ENCODE measurements at places on chromosomes 2 and 18.
A peak's percentile ranks its signal among the peaks of the same experiment; 100 is the strongest.

DNA sequence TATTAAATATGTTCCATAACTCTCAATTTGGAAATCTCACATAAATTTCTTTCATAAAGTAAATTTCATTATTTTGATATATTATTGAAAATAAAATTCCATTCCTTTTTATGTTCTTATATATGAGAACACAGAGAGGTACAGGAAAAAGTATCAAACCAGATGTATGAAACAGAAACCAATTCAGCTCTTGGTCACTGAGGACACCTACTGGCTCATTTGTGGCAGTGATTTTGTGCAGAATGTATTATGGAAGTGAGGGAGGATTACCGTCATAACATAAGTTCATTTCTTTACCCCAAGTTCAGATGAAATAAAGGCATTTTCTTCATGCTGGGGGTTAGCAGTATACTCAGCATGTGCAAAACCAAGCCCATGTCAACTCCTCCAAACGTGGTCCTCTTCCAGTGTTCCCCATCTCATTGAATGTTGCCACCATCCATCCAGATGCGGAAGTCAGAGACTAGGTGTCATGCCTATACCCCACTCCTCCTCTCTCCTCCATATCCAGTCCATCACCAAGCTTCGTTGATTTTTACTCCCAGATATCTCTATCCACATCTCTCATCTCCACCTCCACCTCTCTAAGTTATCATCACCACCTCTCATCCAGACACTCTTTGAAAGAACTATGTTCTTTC is 41.7 kb upstream of the MALL start:
- no peak for DNase-seq

DNA sequence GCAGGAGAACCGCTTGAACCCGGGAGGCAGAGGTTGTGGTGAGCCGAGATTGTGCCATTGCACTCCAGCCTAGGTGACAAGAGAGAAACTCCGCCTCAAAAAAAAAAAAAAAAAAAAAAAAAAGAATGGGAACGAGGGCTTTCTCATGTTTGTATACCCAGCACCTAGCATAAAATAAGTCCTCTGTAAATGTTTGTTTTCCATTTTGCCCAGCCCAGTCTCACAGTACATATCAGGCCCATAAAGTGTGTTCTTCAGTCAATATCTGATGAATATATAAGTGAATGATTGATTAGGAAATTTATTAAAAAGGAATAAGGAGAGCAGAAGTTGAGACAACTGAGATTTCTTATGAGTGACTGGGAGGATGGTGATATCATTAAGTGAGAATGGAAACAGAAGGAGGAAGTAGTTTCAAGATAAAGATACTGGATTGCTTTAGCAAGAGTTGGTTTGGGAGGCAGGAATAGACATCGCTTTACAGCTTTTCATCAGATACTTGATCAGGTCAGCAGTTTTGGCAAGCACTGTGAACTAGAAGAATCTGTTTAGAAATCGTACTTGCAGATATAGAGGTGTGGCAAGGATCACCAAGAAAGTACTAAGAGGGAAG is 327.5 kb downstream of the KIAA1328 start:
- DNase-seq = no peak

- no peak for DNase-seq
Measured at GRCh38 chr2:142865924-142866323, 11.5 kb upstream of the KYNU start.

- no peak for DNase-seq
Measured at GRCh38 chr2:15388406-15389325, 172.5 kb downstream of the NBAS start.

DNA sequence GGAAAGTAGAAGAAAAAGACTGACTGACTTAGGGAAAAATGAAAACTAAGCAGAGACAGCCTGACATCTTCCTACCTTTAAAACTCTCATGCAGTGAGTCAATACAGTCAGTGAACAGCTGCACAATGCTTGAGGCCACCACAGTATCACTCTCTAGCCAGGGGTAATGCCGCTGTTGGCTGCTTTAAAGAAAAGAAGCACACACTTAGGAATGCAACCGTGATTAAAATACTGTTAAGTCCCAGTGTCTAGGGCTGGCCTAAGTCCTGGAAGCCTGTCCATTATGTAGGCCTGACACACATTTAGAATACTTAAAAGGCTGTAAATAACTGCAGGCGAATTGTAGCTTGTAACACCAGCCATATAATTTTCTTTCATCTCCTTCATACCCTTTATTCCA is 50.7 kb downstream of the SIGLEC15 start:
- no peak for DNase-seq

DNA sequence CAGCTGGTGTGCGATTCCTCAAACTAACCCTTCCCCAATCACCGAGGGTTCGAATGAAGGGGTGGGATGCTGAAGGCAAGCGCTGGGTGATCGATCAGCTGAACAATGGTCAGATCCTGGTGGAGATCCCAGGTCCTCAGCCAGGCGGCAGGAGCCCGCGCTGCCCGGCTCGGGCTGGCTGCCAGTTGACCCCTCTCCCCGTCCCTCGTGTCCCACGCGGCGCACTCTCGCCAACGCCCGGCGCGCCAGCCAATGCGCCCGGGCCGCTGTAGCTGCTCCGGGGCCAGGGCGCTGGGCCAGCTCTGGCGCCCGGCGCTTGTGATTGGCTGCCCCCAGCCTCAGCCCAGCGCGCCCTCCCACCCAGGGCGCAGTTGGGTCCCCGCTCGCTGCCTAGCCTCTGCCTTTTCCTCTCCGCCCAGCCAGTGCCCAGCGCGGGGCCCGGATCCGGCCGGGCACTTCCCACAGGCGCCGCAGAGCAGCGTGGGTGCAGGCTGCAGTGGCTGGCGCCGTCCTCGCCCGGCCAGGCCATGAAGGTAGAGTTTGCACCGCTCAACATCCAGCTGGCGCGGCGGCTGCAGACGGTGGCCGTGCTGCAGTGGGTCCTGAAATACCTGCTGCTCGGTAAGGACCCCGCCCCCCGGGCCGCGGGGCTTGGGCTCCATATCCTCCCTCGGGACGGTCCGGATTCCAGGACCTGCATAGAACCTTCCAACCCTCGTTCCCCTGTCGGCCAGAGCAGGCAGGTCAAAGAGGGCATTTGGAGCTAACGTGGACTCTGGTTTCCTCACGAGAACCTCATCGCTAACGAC is at the start of gene MOGAT1:
TSS of gene MOGAT1 (plus strand) at position 400 of the 809 bp plus-strand sequence. CDS start at position 528, 128 bp downstream.
- DNase-seq = peak; percentile 33

DNA sequence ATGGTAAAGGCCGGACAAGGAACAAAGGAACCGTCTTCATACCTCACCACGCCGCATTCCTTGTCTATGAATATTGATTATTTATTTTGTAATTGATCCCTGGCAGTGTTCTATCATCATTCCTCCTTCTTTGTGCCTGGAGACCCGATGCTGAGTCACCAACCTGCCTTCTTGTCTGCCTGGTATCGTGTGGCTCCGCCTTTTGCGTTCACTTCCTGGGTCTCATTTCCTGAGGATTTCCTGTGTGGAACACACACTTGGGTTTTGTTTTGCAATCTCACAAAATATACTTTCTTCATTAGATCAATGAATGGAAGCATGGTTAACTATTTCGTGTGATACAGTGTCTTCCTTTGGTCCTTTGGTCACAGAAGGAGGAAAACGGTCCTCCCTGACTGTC is 95.5 kb upstream of the SNTG2 start:
- DNase-seq = no peak

GRCh38 chr2:9558948-9559381 is 3.3 kb upstream of the ADAM17 start:
- DNase-seq = no peak

DNA sequence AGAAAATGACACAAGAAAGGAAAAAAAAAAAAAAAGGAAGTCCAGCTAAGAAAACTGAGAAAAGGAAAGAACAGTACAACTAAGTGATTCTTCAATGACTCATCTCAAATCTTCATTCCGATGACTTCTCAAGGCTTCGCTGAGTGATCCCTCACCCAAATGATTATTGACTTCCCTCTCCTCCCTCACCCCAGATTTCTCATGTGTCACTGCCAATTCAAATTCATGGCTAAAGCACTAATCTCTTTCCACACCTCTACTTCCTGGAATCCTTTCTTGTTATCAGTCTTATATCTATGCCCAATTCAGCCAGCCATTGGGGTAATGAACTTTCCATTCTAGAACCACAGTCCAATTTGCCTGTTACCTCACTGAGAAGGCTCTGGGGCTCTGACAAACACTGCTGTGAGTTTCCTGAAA is 7.2 kb upstream of the ABCB11 start:
- DNase-seq = no peak

GRCh38 chr2:205660521-205661124 is 21.7 kb upstream of the NRP2 start:
- no peak for DNase-seq

DNA sequence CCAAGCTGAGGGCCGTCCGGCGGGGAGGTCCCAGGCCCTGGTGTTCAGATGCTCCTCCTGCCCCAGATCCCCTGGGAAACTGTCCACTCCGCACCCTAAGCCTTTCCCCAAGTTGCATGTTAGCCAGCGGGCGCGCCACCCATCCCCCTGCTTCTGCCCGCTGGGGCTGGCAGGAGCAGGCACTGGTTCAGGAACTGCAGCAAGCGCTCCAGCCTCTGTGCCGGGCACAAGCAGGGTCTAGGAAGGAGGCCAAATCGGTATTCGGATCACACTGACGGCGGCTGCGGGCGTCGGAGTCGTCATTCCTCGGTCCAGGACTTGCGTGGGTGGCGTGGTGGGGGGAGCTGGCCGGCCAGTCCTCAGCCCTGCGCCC is 53.7 kb downstream of the FAM168B start:
- no peak for DNase-seq

GRCh38 chr2:100293341-100294161 is 28.8 kb downstream of the LONRF2 start:
- no peak for DNase-seq

- no peak for DNase-seq
Measured at GRCh38 chr2:218716070-218716469, 5.4 kb downstream of the TTLL4 start.

- DNase-seq = no peak
Measured at GRCh38 chr2:16025876-16026640, 85.7 kb downstream of the MYCN start.

GRCh38 chr2:171310889-171311288 is 122.9 kb downstream of the METTL8 start:
- DNase-seq = no peak

- no peak for DNase-seq
Measured at GRCh38 chr2:47118581-47118980, 36.5 kb downstream of the STPG4 start.

- DNase-seq = no peak
Measured at GRCh38 chr2:155502766-155503165, 804.3 kb downstream of the KCNJ3 start.

DNA sequence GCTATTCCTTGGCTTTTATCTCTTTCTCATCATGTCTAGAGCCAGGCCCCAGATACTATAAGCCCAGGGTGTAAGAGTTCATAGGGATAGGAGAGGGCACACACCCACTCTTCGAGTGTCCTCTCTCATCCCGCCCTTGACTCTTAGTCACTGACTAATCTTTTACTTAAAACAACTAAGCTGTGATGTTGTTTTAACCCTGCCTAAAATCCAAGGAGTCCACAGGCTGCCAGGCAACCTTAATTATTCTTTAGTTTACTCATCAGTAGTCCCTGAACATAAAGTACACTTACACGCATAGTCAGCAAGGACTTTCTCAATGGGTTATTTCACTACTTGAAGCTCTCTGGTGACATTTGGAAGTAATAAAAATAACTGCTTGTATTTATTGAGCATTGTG is 28.4 kb downstream of the GREB1L start:
- no peak for DNase-seq

- DNase-seq = no peak
Measured at GRCh38 chr2:145587922-145588321, 1068.0 kb upstream of the ZEB2 start.

GRCh38 chr2:38259311-38259710 is 117.8 kb downstream of the ATL2 start:
- no peak for DNase-seq

- no peak for DNase-seq
Measured at GRCh38 chr2:136248242-136248641, 130.3 kb upstream of the CXCR4 start.

GRCh38 chr2:105237045-105237765 is 4.3 kb upstream of the GPR45 start:
- DNase-seq = no peak

DNA sequence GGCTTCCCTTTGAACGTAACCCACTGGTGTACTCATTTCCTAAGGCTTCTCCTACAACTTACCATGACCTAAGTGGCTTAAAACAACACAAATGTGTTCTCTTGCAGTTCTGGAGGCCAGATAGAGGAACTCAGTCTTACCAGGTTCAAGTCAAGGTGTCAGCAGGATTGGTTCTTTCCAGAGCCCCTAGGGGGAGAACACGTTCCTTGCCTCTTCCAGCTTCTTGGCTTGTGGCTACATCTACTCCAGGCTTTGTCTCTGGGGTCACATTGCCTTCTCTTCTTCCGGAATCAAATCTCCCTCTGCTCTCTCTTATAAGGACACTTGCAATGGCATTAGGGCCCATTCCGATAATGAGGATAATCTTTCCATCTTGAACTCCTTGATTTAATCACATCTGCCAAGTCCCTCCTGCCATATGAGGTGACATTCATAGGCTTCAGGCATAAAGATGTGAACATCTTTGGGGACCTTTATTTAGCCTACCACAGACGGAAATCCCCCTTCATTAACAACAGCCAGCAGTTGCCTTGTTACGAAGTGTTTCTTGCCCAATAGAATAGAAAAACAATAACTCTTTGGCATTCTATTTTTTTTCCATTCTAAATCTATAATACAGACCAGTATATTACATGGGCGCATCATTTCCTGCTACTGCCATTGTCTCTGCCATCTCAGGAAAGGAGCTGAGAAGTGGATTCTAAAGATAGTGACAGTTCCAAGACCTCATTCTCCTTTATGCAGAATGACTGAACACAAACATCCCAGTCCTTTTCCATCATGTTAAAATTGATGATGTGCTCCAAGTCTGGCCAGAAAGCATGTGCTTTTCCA is 362.0 kb downstream of the ZNF521 start:
- DNase-seq = no peak

DNA sequence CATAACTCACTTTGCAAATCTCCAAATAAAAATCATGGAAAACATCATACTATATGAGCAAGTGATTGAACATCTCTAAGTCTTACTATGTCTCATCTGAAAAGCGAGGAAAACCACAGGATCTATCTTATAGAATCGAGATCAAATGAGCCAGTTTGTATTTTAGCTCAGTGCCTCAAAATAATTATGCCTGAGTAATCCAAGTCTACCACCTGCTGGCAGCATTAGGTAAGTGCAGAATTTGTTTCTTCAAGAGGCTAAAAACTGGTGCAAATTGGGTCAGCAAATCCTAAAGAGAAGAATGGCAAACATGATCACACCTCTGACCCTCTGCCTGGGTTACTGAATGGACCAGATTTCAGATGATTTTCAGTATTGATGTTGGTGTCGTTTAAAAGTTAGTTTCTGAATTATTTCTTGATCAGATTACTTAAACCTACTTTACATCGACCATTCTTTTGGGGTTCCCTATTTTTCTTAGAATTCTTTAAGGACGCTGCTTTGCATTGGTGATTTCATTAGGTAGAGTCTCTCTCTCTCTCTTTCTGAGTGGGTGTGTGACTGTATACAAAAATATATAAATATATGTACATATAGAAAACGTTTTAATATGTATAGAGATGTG is 12.7 kb upstream of the FHOD3 start:
- DNase-seq = peak; percentile 67

DNA sequence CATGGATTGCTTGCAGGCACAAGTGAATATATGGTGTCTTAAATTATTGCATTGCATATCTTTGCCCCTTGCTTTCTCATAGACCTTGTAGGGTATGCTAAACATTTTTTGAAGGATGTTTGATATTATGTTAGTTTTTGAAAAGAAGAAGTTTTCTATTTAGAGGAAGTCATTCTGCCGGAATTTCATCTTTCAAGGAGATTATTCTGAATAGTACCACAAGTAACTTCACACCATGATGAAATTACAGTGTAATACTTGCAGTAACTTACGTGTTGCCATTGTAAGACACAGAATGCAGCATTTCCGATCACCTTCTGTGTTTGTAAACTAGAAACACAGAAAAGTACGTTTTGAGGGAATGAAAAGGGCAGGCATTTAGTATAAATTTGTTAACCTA is 71.9 kb downstream of the ACVR2A start:
- DNase-seq = no peak

Data from NCI-H1105 (cell line).